ENCODE measurements at places on chromosomes 1 and 21. TPM values are rescaled to one million over a fixed set of nuclear protein-coding genes. Genes with fewer than 3 reads are reported as not detected.

GRCh38 chr21:42117967-42118780 lies 47.1 kb downstream of the UMODL1 start:
- peaks cover 10% of the 10 kb centered on the region for H3K4me1 ChIP-seq
- no peak for DNase-seq
- H3K27me3 ChIP-seq: peaks cover 31% of the 10 kb centered on the region
- no peak overlapping the region for H3K27ac ChIP-seq
- H3K36me3 ChIP-seq: no peaks in the 10 kb centered on the region
- H3K4me3 ChIP-seq: no peak overlapping the region

FCMR gene
- total RNA-seq: 49.6 TPM

GRCh38 chr21:28775071-28775470 lies 217.6 kb downstream of the LTN1 start:
- no peaks in the 10 kb centered on the region for H3K27me3 ChIP-seq
- peaks cover 3% of the 10 kb centered on the region for H3K36me3 ChIP-seq
- DNase-seq: no peak

JAM2 gene
- total RNA-seq: 0.07 TPM

DNA sequence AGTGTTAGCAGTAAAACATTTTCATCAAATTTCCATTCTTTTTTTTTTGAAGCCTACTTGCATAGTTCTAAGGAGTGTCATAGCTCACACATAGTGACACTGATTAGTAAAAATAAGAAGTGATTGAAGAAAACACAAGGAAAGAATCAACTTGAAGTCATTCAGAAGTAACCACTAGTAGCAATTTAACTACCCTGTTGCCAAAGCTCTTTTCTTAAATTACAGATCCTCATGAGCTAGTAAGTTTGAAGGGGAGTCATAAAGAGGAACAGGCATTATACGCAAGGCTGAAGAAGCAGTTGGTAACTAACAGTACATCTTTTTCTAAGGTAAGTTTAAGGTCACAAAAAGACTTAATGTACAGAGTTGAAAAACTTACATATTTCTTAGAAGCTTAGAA lies 332.2 kb downstream of the CHRM3 start:
- no peaks in the 10 kb centered on the region for H3K27me3 ChIP-seq
- no peak for DNase-seq
- peaks cover 29% of the 10 kb centered on the region for H3K4me1 ChIP-seq
- peak overlapping the region; percentile 91 for H3K4me3 ChIP-seq
- peak overlapping the region; percentile 97 for H3K27ac ChIP-seq
- peaks cover 3% of the 10 kb centered on the region for H3K36me3 ChIP-seq

DNA sequence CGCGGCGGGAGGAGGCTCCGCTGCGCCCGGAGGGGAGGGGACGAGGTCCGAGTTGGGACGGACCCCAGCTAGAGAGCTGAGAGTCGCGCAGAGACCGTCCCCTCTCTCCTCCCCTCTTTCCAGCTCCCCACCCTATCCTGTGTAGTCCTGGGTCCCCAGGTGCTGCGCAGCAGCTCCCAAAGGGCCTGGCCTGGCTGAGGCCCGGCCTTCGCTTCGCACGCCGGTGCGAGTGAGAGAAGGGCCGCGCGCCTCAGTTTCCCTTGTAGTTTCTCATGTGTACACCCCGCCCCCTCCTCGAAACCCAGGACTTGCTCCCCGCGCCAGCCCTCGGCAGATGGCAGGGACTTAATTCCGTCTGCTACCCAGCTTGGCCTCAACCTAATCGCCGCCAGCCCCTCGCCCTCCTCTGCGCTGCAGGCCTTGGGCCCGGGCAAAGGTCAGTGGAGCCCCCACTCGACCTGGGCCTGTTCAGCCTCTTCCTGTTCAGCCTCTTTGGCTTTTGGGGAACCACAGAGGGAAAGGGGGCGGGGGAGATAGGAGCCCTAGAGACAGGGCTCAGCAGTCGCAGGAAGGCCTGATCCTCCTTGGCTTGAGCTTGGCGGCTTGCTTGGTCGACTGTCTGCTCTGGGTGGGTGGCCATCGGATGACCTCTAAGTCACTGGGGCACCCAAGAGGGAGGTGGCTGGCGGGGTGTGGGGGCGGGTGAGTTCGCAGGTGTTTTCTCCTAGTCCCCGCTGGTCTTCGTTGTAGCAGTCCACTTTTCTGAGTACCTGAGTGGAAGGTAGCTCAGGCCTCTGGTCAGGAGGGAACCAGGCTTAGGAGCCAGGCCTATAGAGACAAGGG lies 1.0 kb downstream of the ZNF687 start:
- H3K27me3 ChIP-seq: no peaks in the 10 kb centered on the region
- peaks cover 28% of the 10 kb centered on the region for H3K4me1 ChIP-seq
- H3K36me3 ChIP-seq: peaks cover 6% of the 10 kb centered on the region
- H3K4me3 ChIP-seq: peak overlapping the region; percentile 98

DNA sequence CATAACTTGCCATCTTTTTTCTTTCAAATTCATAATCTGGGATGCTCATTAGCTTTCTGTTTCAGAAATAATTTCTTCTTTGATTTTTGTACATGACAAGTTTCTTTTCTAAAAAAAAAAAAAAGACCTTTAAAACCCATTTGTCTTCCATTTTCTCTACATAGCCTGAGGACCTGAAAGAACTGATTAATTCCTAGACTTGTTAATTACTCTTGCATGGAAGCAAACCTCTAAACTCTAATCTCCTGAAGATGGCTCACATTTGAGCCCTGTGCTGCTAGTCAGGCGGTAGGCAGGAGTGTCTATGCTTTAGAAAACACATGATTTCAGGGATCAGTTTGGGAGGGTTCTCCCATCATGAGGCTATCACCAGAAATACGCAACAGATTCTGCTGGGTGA lies 152.0 kb downstream of the KAZN start:
- no peak overlapping the region for H3K4me3 ChIP-seq
- H3K27me3 ChIP-seq: peaks cover 4% of the 10 kb centered on the region
- no peaks in the 10 kb centered on the region for H3K36me3 ChIP-seq
- H3K27ac ChIP-seq: no peak overlapping the region

TRIM67 gene
- not detected for total RNA-seq

PFKFB2 gene
- total RNA-seq: 3.4 TPM

DNA sequence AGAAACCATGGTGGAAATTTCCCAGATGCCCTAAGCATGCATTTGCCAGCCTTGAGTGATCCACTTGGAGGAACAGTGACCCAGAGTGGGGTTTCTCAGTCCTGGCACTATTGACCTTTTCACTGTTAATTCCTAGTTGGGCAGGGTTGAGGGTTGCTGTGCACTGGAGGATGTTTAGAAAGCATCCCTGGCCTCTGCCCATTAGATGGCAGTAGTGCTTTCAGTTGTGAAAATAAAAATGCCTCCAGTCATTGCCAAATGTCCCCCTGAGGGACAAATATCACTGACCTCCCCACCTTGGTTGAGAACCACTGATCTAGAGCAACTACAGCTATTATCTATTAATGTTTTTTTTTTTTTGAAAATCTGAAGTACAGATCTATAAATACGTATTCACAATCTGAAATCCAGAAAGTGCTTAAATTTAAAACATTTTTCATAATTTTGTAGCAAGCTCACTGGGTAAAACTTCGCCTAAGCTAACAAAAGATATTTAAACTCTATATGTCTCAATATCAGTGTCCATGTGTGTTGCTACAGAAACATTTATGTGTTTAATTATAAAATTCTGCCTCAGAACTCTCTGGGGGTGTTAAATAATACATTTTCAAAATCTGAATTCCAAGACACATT lies 27.3 kb downstream of the F3 start:
- no peaks in the 10 kb centered on the region for H3K27me3 ChIP-seq
- H3K4me1 ChIP-seq: no peaks in the 10 kb centered on the region
- no peak overlapping the region for H3K27ac ChIP-seq
- DNase-seq: peak; percentile 6
- H3K4me3 ChIP-seq: no peak overlapping the region
- H3K36me3 ChIP-seq: peaks cover 17% of the 10 kb centered on the region

DNA sequence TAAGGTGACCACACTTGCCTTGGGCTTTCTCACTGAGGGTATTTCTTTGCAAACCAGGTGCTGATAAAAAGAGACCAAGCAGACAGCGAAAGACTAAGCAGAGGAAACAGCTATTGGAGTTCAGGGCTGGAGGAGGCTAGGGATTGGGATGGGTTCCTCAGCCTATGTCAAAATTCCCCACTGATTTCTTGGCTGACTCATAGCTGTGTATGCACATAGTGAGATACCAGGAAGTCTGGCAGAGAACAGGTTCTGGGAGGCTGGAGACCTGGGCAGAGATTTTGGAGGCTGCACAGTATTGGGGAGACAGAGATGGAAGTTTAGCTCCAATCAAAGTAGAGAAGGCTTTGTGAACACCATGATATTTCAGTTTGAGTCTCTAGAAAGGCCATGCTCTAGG lies 25.3 kb downstream of the YARS1 start:
- no peak overlapping the region for H3K27ac ChIP-seq
- peaks cover 37% of the 10 kb centered on the region for H3K36me3 ChIP-seq
- DNase-seq: no peak
- H3K27me3 ChIP-seq: no peaks in the 10 kb centered on the region
- H3K4me1 ChIP-seq: peaks cover 11% of the 10 kb centered on the region
